ENCODE measurements at places on chromosomes 12 and 14. TPM values are rescaled to one million over a fixed set of nuclear protein-coding genes. Genes with fewer than 3 reads are reported as not detected.

IFI27L1 gene
- 21.7 TPM for total RNA-seq

NGB gene
- total RNA-seq, result not detected

SLCO1A2 gene
- total RNA-seq, result not detected

DNA sequence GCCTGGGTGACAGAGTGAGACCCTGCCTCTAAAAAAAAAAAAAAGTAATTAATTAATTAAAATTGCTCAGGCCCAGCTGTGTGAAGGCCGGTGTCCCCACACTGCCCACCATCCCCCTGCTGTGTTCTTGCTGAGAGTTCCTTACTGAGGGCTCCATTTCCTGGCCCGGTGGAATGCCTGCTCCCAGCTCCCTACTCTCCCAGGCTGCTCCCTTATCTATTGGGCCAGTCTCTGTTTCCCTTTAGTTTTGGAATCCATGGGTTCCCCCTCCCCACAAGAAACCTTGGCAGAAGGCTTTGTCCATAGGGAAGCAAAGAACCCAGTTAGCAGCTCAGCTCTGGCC is 19.0 kb downstream of the MLXIP start:
- no peak for DNase-seq

DNA sequence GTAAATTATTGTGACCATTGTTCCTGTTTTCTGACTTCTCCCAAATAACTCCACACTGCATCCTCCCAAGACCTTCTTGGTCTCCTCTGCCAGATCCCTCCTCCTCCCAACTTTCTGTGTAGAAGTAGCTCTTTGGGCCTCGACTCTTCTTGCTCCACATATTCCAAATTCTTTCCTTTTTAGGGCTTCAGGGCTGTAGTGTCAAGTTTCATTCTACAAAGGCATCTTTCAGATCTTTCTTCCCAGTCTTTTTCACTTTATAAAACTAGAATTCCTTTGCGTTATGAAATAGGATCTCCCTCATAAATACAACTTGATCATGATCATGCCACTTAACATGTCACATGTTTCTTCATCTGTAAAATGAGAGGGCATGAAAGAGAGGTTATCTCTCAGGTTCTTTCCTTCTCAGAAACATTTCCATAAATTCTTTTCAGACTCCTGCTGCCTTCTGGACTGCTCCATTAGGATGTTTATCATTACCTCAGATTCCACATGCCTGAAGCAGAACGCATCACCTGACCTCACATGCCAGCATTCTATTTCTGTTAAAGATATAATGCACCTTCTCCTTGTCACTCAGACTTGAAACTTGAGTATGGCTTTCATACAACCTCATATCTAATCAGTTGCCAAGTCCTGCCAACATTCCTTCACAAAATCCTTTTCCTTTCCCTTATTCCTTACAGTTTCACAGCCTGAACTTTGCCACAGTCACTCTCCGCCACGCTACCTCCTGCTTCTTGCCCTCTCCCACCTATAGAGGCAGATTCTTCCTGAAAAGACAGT is 8.5 kb downstream of the SLC38A1 start:
- DNase-seq, result no peak

GRCh38 chr12:124721501-124722162 is 142.0 kb downstream of the SCARB1 start:
- DNase-seq, result no peak

- DNase-seq, result no peak
Observed at GRCh38 chr14:42224053-42224888, 617.6 kb downstream of the LRFN5 start.

- DNase-seq, result peak; percentile 87
Observed at GRCh38 chr14:50943261-50943942, 881 bp downstream of the PYGL start.

Measured in posterior vena cava (tissue), 2 donors.